ENCODE measurements at places on chromosomes 12 and 14.

- no peak for DNase-seq
These were observed 1498.5 kb upstream of the TMEM132C start for GRCh38 chr12:126768517-126768916.

DNA sequence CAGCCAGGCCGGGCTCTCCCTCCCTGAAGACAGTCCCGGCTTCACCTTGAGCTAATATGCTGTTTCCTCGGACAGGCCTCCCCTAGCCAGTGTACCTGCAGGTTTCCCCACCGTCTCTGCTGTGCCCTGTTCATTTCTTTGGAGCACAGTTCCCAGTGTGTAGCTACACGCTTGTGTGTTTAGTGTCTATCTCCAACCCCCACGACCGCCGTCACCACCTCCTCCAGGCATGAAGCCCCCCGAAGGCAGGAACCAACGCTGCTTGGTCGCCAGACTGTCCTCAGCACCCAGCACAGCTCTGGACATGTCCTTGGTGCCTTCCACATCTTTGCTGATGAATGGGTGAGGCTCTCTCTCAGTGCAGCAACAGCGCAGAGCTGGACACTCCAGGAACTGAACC, 26.2 kb upstream of the PLEKHG6 start:
- no peak for DNase-seq

DNA sequence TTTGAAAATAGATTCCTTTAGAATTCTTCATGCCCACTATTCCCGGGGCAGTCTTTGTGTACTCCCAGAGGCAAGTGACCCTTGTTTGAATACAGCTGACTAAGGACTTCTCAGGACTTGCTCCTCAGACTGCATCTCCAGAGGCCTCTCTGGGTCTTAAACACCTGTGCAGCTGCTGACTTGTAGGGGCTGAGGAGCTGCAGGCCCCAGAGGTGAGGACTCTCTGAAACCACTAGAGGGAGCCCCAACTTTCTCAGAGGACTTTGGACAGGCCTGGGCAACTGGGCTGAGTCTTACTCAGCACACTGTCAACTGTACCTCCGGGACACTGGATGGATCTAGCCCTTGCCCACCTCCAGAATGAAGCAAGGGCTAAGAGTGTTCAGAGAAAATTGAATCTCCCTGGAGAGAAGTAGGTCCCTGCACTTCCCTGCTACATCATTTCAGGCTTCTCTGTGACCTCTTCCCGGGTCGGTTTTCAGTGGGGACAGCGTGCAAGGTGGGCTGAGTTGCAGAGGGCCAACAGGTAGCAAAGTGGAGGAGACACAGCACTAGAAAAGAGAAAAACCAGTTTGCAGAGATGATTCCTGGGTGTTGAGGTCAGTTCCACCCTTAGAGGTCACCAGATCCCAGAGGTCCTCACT, 164.6 kb downstream of the TMEM117 start:
- DNase-seq: no peak

DNA sequence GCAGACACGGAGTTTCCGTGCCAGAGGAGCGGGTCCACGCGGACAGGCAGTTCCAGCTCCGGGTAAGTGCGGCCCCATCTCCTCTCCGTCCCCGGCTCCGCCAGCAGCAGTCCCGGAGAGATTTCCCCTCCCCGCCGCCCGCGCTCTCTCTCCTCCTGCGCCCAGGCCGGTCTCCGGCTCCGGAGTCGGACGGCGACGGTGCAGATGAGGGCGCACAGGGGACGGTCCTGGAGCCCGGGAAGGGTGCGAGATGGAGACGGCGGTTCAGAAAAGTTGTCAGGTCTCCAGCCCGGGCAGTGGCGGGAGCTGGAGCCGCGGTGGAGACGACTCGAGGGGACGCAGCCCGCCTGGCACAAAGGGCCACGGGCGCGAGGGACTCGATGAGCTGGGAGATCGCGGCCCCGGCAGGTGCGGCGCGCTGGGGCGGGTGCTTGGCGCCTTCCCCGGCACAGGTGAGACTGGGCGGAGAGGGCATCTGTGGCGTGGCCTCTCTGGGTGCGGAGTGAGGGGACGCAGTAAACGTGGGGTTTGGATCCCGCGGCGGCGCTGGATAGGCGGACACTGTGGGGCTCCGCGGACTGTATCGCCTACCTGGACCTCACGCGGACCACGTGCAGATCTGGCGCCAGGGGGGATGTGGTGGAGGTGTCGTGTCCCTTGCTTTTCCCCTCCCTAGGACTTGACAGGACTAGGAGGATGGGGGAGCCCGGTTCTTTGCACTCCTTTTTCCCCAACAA, 1540.3 kb upstream of the TMEM132C start:
- no peak for DNase-seq

DNA sequence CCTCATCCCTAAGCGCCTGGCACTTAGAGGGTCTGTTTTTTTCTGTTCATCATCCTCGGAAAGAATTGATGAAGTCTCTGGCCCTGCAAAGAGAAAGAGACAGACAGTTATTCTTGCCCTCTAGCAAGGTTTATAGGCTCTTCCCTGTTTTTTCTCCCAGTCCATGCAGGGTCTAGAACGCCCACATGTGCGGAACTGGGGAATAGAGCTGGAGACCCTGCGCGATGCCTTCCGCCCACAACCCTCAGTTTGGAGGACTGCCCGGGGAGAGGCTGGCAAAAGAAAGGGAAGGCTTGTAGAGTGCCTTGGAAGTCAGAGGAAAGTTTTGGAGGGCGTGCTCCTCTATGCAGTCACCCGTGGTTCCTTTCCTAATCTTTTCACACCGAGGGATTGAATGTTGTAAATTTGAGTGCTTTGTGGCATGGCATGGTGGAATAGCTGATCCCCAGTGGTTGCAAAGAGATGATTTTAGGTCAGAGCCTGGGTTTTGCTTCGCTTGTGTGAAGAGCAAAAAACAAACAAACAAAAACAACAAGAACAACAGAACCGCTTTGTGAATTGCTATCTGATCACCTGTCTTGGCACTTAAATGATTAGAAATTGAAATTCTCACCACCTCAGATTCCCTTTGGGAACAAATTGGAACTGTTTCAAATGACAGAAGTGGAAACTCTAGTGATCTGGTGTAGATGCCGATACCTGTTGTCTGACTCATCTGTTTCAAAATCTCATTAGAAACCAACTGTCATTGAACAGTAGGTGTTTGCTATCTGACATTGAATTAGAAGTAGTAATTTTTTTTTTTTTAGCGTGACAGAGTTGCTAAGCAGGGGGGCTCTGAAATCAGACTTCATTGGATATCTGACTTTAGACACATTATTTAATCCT, 947 bp downstream of the GAS2L3 start:
- DNase-seq: peak; percentile 67

GRCh38 chr12:88266806-88267360, 124.8 kb downstream of the TMTC3 start:
- DNase-seq: no peak

GRCh38 chr12:5650829-5651461, 219.0 kb downstream of the NTF3 start:
- no peak for DNase-seq

DNA sequence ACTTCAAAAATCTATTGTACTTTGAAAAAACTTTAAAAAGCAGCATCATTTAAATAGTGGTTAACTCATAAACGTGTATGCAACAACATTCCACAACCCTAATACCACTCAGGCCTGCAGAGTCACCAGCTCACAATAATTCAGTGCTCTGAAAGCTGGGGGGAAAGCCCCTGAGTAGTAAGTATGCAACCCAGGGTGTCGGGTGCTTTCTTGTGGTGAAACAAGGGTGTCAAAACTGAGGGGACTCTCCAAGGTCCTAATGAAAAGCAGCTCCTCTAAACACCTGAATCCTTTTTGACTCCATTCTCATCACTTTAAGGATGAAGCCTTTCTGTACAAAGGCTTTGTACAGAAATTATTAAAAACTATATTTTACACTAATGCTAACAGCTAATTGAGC, 33.7 kb downstream of the FGFR1OP2 start:
- no peak for DNase-seq

DNA sequence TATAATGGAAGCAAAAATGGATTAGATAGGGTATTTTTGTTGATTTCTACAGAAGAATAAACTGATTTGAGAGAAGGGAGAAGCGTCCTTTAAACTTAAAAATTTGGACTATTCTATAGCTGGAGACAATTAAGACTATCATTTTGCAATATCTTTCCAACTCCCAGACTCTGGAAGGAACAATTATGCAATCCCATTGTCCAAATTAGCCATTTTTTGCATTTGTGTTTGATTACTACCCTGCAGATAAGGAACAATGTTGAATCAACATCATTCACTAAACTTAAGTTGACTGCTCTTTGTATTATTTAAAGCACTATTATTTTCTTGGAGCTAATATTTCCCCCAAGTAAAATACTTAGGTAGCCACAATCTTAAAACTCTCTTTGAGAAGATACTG, 34.8 kb upstream of the SELPLG start:
- DNase-seq: no peak

DNA sequence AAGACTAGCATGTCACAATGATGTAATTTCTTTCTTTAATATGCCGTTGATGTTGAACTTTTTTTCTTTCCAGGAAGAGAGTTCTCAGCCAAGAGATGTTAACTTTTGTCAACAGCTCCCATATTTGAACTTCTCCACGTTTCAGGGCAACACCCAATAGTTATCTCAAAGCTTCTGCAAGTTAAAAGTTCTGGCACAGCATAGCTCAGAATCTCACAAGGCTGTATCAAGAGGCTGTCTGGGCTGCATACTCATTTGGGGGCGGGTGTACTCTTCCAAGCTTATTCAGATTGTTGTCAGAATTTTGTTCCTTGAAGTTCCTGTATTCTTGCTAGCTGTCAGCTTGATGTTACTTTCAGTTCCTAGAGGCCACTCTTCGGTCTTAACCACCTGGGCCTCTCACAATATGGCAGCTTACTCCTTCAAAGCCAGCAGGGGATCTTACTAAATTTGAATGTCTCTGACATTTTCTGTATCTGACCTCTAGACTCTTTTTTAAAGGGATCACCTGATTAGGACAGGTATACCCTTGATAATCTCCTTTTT, 38.9 kb downstream of the KCNC2 start:
- no peak for DNase-seq

- DNase-seq: no peak
These were observed 1194.7 kb downstream of the GALC start for GRCh38 chr14:86798330-86798729.

DNA sequence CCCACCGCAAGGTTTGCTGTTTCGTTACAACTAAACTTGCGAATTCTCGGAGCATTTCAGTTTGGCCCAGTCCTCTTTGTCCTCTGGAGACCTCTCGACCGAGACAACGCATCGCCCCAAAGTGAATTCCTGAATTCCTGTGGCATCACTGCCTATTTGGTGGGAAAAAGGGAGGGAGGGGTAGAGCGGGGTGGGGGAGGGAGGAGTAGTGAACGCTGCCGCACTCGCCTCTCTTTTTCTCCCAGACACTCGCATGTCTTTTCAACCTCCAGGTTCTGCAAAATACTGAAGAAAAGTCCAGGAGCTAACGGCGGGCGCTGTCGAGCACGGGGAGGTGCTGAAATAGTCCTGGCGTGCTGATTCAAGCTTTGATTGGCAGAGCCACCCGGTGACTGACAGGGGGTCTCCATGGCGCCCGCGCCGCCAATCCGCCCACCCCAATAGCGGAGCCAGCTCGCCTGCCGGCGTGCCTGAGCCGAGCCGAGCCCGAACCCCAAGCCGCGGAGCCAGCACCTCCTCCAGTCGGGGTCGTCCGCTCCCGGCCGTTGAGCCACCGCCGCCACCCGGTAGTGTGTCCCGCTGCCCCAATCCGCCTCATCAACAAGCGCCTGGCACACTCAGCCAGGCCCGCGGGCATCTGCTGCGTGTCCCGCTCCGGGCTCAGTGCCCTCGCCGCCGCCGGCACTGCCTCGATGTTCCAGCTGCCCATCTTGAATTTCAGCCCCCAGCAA, at the start of gene SIX6:
Gene SIX6 (plus strand): TSS at position 440 of the 731 bp plus-strand sequence. CDS start 253 bp downstream, at position 693.
- DNase-seq: peak; percentile 74

DNA sequence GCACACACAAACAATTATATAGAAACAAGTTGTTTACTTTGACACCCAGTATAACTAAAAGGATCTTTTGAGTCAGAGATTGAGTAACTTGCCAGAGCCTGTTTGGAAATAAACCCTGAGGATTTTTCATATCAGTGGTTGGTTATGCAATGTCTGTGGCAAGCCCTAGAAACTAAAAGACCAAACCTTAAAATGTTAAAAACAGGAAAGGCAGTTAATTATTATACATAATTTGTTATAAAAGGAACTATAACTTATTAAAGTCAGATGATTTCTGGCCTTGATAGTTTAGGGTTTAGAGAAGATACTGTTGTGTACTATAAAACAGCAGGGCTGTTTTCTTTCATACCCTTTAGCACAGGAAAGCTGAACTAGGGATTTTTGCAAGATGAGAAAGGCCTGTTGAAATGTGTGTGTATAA, 44.1 kb downstream of the PSEN1 start:
- no peak for DNase-seq

DNA sequence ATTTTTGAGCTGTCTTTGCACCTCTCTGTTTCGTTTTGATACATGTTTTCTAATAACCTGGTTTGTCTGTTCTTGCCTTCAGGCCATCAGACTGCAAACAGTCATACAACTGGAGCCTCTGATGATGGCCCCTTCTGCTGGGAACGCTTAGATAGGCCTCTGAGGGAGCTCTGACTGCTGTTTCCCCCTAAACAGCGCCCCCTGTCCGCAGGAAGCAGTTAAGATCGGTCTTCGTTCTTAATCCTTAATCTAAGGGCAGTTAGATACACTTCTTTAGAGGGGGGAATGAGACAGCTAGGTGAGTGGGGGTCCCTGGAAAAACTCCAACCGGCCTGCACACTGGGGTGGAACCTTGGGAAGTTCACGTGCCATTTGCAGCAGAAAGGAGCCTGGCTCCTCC, 1338.8 kb upstream of the SEL1L start:
- DNase-seq: no peak

DNA sequence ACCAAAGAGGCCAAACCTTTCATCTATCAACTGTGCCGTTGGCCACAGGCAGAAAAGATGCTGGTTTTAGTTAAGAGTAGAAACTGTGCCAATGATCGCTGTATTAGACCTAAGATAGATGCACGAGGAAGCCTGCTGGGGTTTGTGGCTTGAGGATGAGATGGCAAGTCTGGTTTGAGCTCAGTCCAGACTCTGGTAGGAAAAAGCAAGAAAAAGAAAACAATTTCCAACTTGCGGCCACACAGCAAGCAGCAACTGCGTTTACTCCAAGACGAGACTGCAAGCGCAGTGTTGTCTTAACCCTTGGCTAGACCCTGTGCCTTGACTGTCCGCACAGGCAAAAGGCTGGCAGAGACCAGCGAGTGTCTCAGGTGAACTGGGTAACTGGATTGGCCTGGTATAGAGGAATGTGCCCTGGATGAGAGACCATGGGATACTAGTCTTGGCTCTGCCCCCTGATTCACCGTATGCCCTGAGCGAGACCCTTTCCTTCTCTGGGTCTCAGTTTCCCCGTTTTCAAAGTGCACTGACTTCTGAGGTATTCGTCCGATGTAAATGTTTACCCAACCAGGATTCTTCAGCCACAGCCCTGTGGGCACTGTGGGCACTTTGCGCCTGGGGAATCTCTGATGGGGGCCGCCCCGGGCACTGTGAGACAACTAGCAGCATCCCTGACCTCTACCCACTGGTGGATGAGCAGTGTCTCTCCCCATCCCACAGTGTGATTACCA, 113.4 kb downstream of the DICER1 start:
- DNase-seq: peak; percentile 41

- DNase-seq: no peak
These were observed 141.8 kb upstream of the DYRK2 start for GRCh38 chr12:67506739-67507138.

All from right forelimb (tissue), 1 donor.